ENCODE measurements at places on chromosomes 5 and 9.

- peak; percentile 21 for DNase-seq
These were observed 81.9 kb upstream of the RARS1 start for GRCh38 chr5:168404365-168404764.

- DNase-seq = no peak
These were observed 318.3 kb upstream of the GRAMD2B start for GRCh38 chr5:126104951-126105350.

DNA sequence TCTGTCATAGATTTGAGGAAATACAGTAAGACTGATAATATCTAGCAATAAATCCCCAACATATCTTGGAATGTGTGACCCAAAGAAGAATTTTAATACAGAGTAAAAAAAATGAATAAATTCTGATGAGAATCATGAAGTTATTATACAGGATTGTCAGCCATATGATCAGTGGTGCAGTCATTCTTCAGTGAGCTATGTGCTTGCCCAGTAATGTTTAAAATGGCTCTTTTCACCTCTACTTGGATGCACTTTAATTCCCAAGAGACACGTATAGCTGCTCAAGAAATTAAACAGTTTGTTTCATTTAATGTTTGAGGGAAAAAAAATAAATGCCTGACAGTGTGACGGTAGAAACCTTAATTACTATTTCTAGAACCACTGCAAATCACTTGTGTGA, 215.3 kb upstream of the FAM174A start:
- no peak for DNase-seq

- no peak for DNase-seq
These were observed 406.0 kb upstream of the SEMA6A start for GRCh38 chr5:116980581-116980980.

DNA sequence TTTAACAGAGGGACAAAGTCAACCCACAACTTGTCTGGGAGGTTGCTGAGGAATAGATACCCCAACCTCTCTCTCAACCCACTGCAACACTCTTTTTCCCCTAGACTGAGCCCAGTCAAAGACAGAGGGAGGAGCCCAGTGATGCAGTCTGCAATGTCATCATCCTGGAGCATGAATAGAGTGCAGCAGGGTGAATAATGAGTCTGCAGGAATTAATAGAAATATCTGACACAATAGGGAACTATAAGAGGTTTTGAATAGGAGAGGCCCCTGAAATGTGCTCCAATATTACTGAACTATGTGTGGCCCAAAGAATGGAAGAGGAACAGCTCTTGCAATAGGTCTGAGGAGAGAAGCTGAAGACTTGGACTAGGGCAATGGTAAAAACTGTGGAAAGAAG, 59.1 kb downstream of the PDCD1LG2 start:
- no peak for DNase-seq

DNA sequence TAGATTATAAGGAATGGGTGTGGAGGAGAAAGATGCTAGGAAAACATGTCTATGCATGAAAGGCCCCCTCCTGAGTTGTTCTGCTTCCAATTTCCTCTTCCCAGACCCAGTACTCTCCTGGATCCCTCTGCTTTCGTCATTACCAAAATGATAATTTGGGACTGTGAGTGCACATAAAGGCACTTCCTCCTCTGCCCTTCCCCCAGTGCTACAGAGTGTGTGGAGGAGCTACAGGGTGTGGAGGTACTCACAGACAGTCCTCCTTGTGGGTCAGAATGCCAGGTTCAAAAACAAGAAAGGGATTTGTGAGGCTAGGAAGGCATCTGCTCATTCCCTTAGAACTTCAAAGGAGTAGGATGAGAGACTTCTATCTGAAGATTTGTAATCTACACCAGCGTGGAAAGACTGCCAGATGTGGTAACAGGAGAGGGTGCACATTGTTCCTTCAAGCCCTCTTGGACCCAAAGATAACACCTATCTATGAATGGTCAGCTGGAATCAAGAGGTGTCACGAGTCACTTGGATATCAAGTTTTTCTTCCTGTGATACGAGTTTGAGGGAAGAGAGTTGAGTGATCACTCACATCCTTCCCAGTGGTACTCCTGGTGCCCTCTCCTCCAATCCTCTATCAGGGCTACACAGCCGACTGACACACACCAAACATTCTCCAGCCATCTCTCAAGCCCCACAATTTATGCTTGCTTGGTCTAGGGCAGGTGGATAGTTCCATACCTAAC, 201.1 kb downstream of the EPB41L4A start:
- no peak for DNase-seq

DNA sequence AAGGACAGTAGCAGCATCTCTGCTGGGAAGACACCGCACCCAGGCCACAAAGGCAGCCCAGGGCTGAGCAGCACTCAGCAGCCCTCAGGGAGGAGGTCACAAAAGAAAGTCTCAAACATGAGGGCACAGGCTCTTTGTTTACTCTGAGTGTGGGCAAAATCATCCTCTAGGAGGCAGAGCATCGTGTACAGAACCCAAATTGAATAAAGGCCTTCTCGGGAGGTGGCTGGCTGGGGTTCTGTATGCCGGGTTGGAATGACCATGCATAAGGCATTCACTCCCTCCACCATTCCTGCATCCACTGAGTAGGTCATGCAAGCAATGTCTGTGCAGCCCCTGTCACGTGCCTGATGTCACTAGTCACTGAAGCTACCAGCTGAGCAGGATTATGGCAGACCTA, 412.8 kb downstream of the SPOCK1 start:
- no peak for DNase-seq

GRCh38 chr5:124905256-124906130, 159.1 kb upstream of the ZNF608 start:
- no peak for DNase-seq

GRCh38 chr9:129209109-129209508, 31.0 kb upstream of the IER5L start:
- DNase-seq = no peak

GRCh38 chr5:168654211-168654721, 75.1 kb upstream of the PANK3 start:
- DNase-seq = no peak

GRCh38 chr5:138884094-138884493, 9.0 kb upstream of the LRRTM2 start:
- DNase-seq = no peak

- DNase-seq = no peak
These were observed 62.6 kb downstream of the ANKRD55 start for GRCh38 chr5:56170557-56170956.

- no peak for DNase-seq
These were observed 235.4 kb upstream of the TAS2R1 start for GRCh38 chr5:9865574-9865973.

- no peak for DNase-seq
These were observed 41.9 kb downstream of the NEK6 start for GRCh38 chr9:124299515-124300090.

DNA sequence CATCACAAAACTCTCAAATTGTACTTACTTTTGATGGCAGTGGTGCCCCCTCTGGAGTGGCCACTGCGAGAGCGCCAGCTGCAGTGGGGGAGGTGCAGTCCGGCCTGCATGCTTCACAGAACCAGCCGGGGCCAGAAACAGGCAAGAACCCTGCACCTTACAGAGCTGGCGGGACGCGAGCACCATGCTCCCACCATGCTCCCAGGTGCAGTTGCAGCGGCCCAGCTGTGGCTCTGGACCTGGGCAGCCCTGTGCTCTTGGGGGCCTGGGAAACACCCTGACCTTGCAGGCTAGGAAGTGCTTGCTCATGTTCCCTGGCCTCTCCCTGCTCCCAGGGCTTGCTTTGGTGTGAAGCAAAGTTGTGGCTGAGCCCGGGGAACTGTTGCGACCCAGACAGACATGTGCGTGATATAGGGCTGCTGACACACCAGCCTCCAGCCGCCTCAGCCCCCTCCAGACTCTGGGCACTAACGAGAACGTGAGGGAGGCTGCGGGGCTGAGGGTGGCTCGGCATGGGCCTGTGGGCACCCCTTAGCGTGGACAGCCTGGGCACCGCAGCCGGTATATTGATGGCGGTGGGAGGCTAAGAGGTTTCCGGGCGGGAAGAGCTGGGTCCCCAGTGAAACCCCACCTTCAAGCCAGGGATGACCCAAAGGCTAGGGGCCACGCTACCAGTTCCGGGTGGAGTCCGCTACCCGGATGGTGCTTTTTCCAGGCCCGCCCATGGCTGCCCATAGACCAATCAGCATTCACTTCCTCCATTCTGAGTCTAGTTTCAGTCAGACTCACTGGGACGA, 1809.9 kb upstream of the ACO1 start:
- DNase-seq = no peak

GRCh38 chr9:78368236-78368635, 71.3 kb downstream of the PSAT1 start:
- DNase-seq = no peak

- DNase-seq = no peak
These were observed 19.9 kb downstream of the CDKN2A start for GRCh38 chr9:21974343-21974721.

- DNase-seq = no peak
These were observed 17.4 kb downstream of the EGR1 start for GRCh38 chr5:138482638-138483037.

- no peak for DNase-seq
These were observed 634.9 kb upstream of the SEMA6A start for GRCh38 chr5:117209479-117209878.

DNA sequence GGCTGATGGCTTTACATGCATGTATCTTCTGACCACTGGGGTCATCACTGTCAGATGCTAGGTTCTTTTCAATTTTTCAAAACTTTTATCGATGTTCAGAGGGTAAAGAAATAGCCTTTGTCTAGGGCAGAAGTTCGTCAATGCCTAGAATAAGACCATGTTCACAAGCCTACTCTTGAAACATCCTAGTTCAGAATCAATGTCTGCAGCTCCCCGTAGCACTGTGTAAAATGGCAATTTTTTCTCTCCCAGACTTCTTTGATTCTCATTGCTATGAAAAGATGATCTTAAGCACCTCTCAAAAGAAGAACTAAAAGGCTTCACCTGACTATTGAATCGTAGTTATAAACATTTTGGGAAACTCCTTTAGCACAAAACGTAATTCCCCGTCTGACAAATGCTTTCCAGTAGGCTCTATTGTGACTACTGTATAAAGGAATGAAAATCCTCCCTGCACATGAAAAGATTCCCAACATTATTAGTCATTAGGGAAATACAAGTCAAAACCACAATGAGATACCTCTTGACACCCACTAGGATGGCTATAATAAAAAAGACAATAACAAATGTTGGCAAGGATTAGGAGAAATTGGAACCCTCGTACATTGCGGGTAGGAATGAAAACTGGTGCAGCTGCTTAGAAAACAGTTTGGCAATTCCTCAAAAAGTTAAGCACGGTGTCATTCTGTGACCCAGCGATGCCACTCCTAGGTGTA, 263.5 kb downstream of the ARHGAP26 start:
- DNase-seq = no peak

DNA sequence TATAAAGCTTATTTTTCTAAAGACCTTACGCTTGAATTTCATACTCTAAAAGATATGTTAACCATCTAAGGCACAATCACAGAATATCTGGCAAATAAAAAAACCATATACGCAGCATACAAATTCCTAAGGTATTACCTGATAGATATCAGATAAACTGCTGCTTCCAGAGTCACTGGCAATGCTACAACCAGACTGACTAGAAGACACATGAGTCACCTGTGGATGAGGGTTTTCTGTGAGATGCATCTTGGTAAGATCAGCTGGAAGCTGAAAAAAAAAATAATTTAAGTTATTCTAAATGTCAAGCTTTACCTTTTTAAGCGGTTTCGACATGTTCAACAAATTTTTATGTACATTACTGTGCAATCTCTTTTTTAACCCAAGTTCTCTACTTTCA, 113.8 kb downstream of the RAPGEF6 start:
- no peak for DNase-seq

DNA sequence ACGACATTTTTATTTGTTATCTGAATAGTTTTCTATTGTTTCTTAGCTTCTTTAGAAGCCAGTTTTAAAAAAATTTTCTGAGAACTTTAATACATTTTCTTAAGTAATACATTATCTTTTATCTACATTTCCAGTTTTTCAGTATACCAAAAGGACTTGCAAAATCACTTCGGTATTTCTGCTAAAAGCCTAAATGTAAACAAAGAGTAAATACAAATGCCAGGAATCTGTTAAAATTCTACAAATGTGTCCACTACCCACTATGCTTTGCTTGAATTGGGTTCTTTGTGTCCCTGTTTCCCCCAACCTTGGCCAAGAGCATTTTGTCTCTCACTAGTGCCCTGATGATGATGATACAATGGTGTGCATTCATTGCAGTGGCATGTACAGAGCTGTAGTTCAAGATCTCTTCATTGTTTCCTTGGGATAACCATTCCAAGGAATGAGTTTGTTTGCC, 611.2 kb downstream of the NR2F1-AS1 start:
- DNase-seq = peak; percentile 40

DNA sequence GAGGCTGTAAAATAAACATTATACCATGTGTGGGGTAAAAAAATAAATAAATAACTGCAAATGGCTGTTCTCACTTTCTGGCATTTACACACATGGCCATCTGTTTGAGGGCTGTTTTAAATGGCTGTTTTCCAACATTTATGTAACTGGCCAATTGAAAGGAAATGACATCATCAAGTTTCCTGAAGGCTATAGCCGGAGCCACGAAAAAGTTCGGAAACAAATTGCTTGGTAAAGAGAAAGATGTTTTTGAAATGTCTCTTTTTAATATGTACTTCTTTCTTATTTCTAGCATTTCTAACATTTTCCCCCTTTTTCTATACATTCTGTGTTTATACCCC, 95.4 kb upstream of the DAB2 start:
- no peak for DNase-seq

DNA sequence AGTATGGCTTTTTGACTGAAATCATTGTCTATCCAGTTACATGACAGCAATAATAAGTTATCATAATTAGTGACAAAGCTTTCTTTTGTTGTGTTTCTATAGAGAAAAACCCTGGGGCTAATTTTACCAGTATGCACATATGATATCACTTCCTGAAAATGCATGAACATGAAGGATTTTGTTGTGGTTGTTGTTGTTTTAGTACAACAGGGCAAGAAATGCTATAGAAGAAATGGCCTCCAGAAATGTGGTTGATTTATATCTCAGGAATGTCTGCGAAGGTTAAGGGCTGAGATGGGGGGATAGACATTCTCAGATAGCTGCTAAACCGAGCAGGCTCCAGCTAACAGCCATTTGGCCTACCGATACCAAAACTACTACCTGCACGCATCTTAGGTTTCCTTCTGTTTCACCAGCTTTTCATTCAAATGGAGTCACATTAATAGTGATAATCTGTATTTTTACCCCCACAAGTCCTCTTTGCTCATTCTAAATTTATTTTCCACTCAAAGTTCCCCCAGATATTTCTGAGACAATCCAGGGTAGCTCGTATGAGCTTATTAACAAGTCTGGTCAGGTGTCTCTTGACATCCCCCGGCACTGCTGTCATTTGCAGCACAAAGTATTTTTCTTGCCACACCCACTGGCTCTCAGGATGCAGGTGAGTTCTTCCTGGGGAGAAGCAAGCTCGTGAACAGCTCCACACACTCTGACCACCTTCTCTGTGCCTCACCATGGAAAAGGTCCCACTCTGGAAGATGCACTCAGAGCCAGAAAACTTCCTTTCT, 232.4 kb upstream of the GAS1 start:
- DNase-seq = no peak

- no peak for DNase-seq
These were observed 1.0 kb upstream of the TSC1 start for GRCh38 chr9:132945186-132946130.

Data from hippocampal formation (tissue), 2 donors.